ENCODE measurements at places on chromosomes 4 and X.

DNA sequence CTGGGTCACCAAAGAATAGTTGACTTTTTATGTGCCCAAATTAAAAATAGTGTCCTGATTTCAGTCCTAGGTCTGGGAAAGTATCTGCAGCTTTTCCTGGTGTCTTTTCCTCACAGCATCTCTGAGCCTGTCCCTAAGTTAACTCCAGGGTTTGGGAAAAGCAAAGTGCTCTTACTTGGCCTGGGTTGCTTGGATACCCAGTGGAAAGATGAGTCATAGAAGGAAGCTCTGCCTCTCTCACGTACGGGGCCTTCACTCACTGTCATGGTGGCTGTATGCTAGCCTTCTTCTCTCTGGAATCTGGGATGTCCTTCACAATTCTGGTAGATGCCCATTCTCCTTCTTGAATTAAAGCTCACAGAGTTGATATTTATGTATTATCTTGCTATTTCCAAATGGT is 607.3 kb downstream of the ANKRD50 start:
- DNase-seq = no peak

DNA sequence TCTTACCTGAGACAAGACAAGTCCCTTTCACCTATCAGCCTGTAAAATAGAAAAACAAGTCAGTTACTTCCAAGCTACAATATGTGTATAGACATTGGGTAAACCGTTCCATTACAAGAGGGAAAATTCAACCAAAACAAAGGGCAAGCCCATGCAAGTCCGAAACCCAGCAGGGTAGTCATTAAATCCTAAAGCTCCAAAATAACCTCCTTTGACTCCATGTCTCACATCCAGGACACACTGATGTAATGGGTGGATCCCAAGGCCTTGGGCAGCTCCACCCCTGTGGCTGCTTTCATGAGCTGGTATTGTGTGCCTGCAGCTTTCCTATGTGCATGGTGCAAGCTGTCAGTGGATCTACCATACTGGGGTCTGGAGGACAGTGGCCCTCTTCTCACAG is 14.7 kb upstream of the FAM47B start:
- DNase-seq = no peak

DNA sequence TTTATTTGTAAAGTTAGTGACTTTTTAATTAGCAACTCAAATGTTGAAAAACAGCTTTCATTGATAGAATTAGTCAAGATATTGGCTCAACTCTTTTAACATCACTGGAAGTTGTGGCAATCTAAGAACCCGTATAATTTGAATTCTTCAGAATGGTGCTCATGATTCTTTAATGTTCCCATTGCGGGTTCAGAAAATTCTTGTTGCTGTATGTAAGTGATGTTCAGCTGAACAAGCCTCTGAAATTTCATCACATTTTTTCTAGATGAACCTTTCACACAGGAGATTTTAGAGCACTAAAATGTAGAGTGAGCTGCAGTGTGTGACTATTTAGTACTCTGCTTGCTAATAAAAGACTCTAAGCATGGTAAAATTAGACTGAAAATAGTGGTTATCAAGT is 1317.7 kb downstream of the FSTL5 start:
- no peak for DNase-seq

GRCh38 chr4:76584241-76585152 is 149.5 kb downstream of the SHROOM3 start:
- DNase-seq = no peak

- no peak for DNase-seq
Measured at GRCh38 chrX:121832446-121832845, 785.0 kb downstream of the GLUD2 start.

DNA sequence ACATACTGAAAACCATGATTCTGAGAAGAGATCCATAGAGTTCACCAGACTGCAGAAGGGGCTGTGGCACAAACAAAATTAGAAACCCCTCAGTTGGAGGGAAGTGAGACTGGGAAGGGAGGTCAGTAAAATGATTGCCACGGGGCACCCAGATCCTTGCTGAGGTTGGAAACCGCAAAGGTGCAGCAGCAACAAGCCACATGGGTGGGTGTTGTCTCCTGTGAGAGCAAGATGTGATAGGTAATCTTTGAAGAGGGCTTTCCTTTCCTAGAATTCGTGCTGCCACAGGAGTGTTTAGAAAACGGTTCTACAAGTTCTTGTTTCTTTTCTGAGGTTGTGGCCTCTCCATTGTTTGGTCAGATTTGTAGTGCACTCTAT is 85.5 kb downstream of the NFKB1 start:
- DNase-seq = no peak

All from D341Med (cell line).